ENCODE measurements at places on chromosomes 3 and 15.

DNA sequence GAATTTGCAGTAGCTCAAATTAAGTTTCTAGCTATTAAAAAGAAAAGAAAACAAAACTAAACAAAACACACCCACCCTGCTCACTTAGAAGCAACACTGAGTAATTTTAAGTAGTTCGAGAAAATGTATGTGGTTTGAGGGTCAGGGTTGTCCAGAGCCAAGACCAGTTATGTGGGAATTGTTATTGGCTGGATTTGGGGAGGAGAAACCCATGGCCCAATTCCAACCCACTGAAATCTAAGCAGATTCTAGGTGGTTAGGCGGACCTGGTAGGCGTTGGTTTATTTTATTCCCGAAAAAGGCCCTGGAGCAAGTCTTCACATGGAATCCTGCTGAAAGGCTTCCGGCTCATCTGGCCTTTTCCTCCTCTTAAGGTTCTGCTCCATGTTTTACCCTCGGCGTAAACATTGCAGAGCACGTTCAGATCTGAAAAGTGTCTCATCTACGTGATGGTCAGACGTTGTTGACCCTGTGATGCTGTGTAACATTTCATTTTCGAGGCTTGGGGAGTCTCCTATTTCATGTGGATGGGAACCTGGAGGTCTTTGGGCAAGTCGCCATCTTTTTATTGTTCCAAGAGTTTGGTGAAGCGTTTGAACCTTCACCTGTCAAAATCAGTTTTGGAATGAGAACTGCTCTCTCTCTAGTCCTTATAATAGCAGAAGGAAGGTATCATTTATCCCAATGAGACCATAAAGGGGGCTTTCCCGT, 64.0 kb downstream of the FLNB start:
- DNase-seq: no peak

- DNase-seq: no peak
These were observed 9.2 kb downstream of the SNAP23 start for GRCh38 chr15:42504631-42505030.

DNA sequence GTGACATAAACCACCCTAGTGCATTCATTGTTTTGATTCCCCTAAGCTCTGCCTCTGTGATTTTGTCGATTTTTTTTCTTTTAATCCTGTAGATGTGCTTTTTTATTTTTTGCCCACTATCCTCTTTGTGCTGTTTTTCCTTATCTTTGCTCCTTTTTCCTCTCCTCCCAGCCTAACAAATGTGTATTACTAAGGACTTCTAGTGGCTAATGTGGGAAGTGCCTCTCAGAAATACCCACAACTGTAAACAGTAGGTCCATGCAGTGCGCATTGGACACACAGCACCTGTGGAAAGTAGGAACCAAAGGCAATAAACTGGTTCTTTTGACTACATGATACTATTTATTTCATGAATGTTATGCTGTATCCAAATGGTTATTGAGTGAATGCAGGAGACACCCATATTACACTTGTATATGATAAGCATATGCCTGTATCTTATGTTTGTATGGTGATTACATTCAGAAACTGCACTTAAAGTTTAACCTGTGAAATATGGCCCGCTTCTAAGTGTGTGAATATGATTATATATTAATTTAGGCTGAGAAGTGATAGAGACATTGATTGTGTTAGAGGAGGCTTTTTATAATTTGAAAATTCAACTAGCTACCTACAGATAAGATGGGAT, 147.8 kb downstream of the PLCL2 start:
- no peak for DNase-seq

DNA sequence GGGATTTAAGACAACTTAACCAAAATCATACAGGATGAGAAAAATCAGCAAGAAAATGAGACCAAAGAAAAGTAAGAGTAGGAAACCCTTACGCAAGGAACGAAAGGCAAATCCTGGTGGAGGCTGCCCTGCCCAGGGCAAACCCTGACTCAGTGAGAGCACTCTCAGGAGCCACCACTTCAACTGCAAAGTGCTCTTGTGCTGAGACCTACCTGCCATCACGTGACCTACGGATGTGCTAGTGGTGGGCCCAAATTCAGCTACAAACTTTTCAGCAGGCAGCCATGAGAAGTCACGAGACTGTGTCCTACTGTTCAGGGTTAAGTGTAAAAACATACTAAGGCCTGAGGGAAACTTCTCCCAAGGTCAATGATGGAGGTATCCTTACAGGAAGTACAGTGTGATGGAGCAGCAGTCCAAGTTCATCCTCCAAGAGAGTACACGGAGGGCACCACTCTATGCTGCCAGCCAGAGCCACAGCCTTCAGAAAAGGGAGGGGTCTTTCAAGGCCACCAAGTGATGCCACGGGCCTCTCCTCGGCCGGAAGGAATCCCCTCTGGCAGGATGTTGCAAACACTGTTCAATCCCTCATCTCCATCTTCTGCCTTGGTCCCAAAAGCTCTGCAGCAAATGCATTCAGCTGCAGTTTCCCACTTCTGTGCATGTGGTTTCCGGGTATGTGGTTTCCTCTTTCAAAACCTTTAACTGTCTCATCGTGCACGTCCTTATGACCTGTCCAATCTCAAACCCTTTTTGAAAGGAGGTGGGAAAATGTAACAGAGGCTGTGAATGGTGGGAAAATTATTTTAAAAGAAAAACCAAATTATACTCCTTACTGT, 9.5 kb downstream of the CHSY1 start:
- peak; percentile 41 for DNase-seq

GRCh38 chr3:37892927-37893600, 31.4 kb downstream of the CTDSPL start:
- no peak for DNase-seq

- no peak for DNase-seq
These were observed 9.5 kb downstream of the PRKCD start for GRCh38 chr3:53170325-53171063.

DNA sequence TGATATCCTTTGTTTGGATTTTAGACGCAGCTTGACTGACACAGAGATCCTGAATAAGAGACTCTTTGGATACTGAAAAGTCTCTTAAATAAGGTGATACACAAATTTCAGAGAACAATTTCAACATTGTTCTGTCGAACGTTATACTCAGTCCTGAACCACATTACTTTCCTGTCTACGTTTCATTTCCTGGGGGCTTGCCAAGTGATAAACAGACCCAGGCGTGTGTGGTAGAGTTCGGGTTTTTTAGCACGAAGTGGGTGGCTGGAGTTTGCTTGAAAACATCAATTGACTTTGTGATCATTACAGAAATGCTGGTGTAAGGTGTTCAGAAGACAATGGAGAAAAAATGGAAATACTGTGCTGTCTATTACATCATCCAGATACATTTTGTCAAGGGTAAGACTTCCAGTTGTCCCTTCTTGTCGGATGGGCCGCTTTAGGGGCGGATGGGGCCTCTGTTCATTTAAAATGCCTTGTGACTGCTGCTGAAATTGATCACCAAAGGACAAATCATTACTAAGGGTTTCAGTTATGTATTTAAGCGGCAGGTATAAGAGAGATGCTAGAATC, at the start of gene CD96:
TSS of gene CD96 (plus strand) at position 287 of the 573 bp plus-strand sequence. CDS start at position 339, 52 bp downstream.
- DNase-seq: peak; percentile 71

- no peak for DNase-seq
These were observed at the start of gene LSMEM2 for GRCh38 chr3:50278880-50279224. Gene LSMEM2, plus strand, starts transcription at chr3:50279087. Its CDS starts 27 bp downstream, at chr3:50279114.

DNA sequence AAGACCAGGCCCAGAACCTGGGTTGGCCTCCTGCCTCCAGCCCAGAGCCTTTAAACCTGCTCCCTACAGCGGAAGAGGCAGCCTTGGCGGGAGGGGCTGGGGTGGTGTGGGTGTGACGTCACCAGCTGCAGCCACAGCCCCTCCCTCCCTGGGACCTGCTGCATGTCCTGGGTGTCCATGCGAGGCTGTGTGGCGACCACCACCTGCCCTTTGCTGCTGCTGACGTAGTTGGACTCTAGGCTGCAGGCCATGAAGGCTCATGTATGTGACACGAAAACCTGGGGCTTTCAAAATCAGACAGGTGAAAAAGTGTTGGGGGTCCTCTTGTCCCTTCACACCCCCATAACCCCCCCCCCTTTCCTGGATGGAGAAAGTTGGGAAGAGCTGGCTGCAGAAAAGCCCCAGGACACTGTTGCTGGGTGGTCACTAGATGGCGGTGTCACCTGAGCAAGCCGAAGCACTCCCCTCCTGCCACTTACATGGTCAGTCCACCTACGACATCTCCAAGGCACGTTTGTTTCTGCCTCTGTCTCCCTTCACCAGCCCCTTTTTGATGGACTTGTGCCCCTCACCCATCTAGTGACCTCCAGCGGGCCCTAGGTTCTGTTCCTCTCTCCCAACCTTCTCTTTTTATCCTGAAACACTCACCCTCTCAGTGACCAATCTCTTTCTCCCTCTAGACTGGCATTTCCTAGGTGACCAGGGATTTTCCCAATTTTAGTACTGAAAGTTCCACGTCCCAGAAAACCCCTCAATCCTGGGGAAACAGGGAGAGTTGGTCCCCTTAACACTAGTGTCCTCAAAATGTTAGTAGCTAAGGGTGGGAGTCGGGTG, 35.2 kb downstream of the SLC6A20 start:
- DNase-seq: peak; percentile 28

GRCh38 chr3:81302045-81302444, 459.4 kb downstream of the GBE1 start:
- DNase-seq: no peak

Measured in stimulated activated CD8-positive, alpha-beta memory T cell treated with anti-CD3 and anti-CD28 coated beads, Interleukin-7, amount 100 ng/mL, for 4 hours (primary cell).